Stimulated activated CD8-positive, alpha-beta memory T cell treated with anti-CD3 and anti-CD28 coated beads, Interleukin-4, amount 100 ng/mL, for 48 hours (primary cell): ENCODE measurements at places on chromosomes 7 and 10.

DNA sequence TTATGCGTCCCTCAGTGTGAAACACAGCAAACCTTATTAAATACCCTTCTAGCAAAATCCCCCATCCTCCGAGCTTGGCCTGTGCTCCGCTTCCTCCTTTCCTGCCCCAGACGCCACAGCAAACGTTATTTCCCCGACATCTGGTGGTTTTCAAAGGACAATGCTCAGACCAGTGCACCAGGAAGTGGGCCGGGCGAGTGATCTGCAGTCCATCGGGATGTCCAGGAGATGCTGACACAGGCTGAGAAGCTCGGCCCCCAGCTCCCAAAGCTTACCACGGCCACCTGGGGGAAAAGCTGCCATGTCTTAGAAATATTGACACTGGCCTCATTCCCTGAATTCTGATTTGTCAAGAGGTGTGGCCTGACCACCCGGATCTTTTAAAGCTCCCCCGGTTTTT, 129.5 kb downstream of the PTPRN2 start:
- no peak for DNase-seq

DNA sequence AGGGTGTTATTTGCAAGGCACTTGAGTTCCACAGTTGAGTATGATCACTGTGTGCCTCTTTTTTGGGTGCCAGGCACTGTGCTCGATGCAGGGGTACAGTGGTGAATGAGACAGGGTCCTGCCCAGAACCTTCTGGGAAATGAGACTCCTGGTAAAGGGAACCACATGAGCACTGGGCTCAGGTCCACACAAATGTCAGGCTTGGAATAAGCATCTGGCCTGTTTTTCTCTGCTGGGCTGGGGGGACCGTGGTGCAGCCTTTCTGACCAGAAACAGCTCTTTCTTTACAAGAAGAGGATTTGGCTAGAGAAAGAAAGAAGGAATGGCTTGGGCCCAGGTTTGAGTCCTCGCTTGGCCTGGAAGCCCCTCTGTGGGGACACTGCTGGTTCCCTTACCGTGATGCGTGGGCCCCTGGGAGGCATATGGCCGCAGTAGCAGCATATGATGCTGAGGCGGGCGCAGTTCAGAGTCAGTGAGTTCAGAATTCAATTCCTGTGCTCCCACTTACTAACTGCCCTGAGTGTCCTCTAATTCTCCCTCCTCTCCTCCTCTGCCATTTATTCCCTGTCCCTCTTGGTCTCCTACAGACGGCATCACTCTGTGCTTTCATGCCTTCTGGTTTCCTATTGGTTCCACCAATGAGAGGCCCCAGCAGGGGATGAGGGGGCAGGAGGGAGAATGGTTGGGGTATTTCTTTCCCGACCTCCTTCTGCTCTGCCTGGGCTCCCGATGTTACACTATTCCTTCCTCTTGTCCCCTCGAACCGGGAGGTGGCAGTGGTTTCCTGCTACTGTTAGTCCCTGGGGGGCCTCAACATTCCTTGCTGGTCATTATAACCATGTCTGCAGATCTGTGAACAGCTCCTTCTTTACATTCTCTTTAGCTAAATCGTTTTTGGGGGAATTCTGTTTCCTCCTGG, 9.6 kb upstream of the KCP start:
- DNase-seq, result no peak

DNA sequence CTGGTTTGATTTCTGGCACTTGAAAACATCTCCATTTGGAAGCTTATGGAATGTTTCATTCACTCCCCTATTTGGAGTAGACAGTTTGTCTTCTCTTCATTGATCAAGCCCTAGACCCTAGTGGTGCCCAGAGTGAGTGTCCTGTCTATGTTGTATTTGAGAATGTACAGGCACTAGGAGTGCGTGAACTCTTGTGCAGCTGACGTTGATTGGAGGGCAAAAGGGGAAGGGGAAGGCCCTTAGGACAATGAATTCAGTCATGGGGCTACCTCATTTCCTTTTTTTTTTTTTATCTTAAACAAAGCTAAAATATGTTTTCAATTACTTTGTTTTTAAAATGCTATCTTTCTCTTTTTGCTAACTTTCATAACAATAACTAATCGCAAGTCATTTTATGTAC, 66.5 kb downstream of the ADD3 start:
- no peak for DNase-seq

GRCh38 chr7:128270826-128271272, 29.8 kb downstream of the LEP start:
- DNase-seq, result no peak

GRCh38 chr7:70870349-70870748, 261.6 kb upstream of the GALNT17 start:
- DNase-seq, result no peak

- no peak for DNase-seq
These were observed 155.5 kb downstream of the SPAG6 start for GRCh38 chr10:22500656-22501340.

GRCh38 chr7:98681951-98682350, 64.9 kb downstream of the NPTX2 start:
- DNase-seq, result no peak

DNA sequence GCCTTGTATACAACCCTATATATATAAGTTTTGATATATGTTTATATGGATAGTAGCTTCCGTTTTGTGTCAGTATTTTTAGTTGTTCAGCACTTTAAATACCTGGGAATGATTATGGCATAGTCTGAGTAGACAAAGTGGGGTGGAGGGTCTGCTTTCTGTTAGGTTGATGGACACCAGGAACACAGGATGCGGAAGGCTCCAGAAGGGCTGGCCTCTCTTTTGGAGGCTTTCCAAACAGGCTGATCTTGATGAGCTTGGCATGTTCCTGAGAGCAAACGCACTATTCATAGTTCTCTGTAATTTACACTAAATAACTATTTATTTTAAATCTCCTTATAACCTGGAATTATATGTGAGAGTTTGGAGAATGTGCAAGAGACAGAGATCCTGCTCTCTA, 12.7 kb downstream of the AKR1E2 start:
- DNase-seq, result no peak
